ENCODE measurements at places on chromosomes 7 and 10.
A peak's percentile ranks its signal among the peaks of the same experiment; 100 is the strongest.

- DNase-seq, result no peak
Observed at GRCh38 chr7:297611-298374, 7.8 kb downstream of the FOXL3 start.

DNA sequence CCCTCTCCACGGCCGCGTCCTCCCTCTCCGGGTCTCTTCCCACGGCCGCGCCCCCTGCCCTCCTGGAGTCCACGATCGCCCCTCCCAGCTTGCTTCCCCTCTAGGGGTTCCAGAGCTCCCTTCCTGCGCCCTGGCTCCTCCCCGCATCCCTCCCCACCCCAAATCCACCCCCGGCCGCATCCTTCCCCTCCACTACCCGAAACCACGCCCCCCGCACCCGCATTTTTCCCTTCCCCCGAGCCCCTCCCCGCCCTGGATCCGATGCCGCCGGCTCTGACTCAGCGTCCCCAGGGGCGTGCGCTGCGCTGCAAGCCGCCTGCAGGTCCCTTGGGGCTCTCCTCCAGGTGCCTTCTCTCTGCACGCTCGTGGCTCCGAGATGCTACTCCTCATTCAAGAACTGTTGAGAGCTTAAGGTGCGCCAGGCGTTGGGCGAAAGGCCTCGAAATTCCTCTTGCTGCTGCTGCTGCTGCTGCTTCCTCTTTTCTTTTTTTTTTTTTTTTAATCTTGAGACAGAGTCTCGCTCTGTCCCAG, 372 bp upstream of the TMEM130 start:
- peak; percentile 68 for DNase-seq

GRCh38 chr10:33483124-33483815, 148.8 kb upstream of the NRP1 start:
- no peak for DNase-seq

GRCh38 chr7:131284702-131285419, 42.8 kb upstream of the MKLN1 start:
- peak; percentile 25 for DNase-seq

- DNase-seq, result no peak
Observed at GRCh38 chr10:44298713-44299112, 86.2 kb downstream of the CXCL12 start.

DNA sequence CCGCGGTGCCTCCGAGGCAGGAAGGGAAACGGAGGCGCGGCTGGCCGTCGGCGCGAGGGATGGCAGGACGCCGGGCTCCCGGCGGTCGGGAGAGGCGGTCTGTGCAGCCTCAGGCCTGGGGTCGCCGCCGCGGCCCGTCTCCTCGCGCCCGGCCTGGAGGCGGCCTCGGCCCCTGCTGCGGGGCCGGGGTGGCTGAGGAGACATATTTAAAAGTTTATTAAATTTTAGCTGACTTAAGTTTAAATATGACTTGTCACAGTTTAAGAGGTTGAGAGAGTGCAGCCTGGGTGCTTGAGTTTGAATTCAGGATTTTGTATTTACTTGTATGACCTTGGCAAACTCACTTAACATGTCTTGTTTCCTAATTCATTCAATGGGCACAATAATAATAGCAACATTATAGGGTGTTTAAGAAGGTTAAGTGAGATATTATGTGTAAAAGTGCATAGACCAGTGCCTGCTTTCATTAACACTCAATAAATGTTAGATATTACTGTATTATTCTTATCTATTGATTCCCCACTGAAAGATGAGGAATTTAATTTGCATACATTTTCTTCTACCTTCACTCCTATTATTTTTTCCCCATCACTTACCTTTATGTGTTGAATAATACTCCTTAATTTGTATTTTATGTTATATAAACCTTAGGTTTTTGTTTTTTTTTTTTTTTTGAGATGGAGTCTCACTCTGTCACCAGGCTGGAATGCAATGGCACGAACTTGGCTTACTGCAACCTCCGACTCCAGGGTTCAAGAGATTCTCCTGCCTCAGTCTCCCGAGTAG, 718 bp downstream of the DYNC2I1 start:
- DNase-seq, result no peak

DNA sequence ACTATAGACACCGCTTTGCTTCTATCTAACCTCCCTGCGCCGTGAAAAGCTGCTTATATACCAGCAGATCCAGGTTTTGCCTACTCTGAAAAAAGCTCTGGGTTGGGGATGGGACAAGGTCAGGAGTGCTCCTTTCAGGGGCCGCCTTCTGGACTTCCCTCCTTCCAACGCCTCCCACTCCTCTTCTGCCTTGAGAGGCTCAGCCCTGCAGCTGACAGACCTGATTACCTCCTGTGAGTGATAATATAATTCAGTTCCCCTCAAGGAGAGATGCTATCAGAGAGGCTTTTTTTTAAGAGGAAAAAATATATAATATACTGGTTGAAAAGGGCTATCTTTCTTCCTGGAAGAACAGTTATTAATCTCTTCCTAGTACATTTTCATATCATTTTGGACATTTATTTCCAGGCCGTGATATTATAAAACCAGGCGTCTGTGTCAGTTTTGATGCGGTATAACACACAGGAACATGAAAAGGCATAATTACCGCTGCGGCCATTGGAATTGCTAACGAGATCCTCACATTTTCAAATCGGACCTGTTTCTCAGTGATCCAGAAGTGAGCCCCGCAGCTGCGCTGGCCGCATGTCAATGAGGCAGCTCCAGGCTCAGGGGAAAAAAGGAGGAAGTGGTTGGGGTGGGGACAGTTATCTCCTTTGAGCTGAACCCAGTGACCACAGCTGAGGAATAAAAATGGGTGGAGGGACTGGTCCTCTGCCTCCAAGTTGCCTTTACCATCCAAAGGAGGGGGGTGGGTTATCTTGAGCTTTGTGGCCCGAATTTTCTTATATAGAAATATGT, 457.1 kb downstream of the TYW1 start:
- DNase-seq, result peak; percentile 30

DNA sequence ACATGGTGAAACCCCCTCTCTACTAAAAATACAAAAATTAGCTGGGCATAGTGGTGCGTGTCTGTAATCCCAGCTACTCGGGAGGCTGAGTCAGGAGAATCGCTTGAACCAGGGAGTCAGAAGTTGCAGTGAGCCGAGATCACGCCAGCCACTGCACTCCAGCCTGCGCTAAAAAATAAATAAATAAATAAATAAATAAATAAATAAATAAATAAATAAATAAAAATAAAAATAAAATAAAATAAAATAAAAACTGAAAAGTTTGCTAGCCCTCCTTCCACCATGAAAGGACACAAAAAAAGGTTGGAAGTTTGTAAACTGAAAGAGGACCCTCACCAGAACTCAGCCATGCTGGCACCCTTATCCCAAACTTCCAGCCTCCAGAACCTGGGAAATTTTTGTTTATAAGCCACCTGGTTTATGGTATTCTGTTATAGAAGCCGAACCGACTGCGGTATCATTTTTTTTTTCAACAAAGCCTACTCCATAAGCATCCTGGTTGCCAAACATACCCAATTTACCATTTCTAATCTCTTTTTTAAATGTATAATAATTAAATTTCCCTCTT, 448.2 kb downstream of the SEMA3D start:
- no peak for DNase-seq

GRCh38 chr7:108810756-108811385, 241.2 kb downstream of the DNAJB9 start:
- peak; percentile 25 for DNase-seq

- DNase-seq, result no peak
Observed at GRCh38 chr10:110510086-110510485, 12.4 kb downstream of the DUSP5 start.

- no peak for DNase-seq
Observed at GRCh38 chr10:28926932-28927331, 249.6 kb downstream of the BAMBI start.

- DNase-seq, result no peak
Observed at GRCh38 chr10:32972460-32972859, 14.4 kb upstream of the ITGB1 start.

- DNase-seq, result no peak
Observed at GRCh38 chr10:88413412-88413811, 169.7 kb downstream of the RNLS start.

GRCh38 chr10:12499076-12499986, 150.0 kb downstream of the CAMK1D start:
- no peak for DNase-seq

DNA sequence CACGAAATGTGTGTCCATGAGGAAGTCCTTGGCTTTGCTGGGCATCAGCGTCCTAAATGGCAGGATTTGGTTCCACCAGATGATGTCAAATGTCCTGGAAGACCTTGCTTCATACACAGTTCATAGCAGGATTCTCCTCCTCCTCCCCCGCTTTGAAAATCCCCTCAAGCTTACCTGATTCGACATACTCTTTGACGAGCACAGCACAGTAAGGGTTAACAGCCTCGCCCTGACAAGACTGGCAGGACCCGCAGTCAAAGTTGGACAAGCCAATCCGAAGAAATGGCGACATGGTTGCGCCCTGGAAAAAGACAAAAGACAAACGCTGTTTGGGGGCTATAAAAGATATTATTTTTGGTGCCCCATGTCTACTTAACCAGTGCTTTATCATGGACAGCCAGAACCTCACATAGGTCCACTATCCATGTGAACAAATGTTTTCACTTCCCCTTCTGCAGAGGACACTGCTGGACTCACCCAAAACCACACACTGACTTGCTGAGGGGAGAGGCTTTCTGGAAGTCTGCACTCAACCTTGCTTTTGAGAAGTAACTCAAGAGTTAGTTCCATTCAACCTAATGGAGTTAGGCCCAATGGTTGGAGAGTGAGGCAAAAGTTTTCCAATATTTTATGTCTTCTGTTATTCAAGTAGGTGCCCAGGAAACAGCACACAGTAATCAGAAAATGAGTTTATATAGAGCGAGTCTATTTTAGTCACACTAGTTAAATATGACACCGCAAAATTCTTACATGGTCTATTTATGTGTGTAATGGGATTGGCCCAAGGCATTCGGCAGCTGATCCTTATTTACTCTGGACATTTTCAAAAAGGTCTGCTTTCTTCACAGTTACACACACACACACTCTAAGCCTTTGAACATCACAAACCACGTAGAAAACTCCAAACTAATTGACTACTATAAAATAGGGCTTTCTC, 65.0 kb downstream of the PRKCQ start:
- no peak for DNase-seq

GRCh38 chr7:100974021-100974420, 4.7 kb downstream of the MUC12 start:
- no peak for DNase-seq

DNA sequence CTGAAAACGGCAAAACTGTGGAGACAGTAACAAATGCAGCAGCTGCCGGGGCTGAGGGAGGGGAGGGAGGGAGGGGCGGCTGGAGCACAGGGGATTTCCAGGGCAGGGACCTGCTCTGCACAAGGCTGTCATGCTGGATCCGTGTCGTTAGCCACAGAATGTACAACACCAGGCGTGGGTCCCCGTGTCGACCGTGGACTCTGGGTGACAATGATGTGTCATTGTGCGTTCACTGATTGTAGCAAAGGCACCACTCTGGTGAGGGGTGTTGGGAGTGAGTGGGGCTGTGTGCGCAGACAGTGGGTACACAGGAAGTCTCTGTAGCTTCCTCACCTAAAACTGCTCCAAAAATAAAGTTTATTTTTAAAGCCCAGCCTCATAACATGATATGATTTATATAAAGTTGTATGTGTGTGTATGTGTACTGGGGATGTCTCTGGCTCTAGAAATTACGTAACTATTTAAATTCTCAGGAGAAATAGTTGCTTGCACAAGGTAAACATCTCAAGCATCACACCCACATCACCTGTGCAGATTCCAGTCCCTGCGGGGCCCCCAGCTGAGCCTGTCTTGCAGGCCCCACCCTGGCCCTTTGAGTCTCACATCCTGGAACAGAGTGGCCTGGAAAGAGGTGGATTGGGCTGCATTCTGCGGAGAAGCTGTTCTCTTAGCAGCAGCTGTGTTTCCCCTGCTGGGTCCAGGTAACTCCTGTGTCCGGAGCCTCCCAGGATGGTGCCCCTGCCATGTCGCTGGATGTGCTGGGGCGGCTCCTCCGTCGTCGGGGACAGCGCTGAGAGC, 135.7 kb downstream of the DYNC2I1 start:
- DNase-seq, result no peak

DNA sequence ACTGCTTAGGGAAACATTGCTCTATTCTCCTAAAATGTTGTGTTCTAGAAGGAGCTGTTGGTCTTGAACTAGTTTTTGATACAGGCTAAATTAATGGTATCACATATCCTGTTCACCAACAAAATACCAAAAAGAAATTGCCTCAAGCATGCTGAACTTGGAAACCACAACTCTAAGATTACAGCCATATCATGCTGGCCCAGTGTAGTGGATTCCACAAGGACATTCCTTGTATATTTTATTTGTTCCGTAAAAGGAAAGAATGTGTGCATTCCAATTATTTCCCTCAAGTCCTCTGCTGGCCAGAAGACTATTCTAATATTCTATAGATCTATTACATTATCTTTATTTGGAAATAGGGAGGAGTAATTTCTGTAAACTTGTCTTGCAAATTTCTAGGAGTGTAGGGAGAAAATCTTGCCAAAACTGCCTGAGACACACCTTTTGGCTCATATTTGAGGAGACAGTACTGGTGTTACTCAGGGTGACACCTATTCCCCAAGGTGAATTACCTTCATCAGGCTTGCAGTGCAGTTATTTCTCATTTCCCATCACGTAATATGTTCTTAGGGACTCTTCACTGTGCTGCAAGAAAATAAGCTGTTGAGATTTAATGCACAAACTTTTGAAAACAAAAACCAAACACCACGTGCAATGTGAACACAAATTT, 1.9 kb upstream of the NEBL start:
- DNase-seq, result no peak

DNA sequence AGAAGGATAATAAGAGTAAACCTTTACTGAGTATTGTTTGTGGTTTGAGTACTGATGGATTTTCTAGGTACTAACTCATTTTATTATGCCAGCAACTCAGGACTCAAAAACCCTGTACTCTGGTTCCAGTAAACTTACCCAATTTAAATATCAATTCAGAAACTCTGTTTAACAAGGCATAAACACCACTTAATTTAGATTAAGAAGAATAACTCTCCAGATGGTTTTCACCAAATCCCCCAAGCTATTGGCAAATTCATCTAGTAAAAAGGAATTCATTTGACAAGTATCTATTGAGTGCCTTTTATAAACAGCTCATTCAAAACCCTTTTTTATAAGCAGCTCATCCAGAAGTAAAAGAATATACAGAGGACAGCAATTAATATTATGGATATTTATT, 572.4 kb downstream of the PHTF2 start:
- DNase-seq, result no peak

- DNase-seq, result peak; percentile 68
Observed at GRCh38 chr7:50939021-50939420, 156.3 kb upstream of the GRB10 start.

GRCh38 chr7:5630670-5631069, 150.8 kb downstream of the RNF216 start:
- DNase-seq, result no peak

DNA sequence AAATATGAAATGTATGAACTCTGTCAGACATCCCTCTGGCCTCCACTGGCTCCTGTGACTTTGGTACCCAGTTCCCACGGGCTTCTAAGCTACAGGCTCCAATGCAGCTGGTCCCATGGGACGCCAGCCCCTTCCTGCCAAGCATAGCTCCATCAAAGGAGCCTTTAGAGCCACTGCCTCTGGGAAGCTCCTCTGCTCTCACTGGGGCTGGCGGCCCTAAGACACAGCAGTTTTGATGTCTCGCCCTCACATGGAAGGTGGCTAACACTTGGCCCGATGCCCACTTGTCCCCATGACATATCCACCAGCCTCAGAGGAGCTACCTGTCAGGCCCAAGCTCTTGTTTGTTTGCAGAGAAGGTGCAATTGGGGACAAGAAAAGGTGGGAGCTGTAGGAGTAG, 453.7 kb upstream of the LRRN3 start:
- DNase-seq, result no peak

GRCh38 chr7:97272237-97272975, 154.9 kb downstream of the SDHAF3 start:
- no peak for DNase-seq
